ENCODE measurements at places on chromosomes 11 and 22.

DNA sequence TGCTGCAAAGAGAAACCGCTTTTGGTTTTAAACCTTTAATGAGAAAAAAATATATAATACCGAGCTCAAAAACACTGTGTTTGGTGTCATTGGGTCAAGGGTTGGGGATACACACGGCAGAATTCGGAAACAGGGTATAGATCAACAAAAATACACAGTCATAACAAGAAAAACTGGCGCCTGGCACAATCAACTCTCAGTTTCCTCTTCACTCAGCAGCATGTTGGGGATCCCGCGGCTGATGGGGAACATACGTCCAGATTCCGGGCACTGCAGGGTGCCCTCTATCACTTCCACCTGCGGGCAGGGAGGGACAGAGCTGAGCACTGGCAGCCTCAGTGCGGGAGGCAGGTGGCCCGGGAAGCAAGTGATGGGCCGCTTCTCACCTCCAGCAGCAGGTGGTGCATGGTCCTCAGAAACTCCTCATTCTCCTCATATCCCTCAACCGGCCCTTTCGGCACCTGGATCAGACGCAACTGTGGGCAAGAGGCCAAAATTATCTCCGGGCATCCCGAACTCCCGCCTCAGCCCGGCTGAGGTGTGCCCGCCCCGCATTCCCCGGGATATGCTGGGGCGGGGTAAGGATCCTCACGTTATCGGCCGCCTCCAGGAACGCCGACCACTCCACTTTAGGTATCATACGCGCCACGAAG is 561 bp downstream of the TRMT112 start:
- DNase-seq, result no peak

DNA sequence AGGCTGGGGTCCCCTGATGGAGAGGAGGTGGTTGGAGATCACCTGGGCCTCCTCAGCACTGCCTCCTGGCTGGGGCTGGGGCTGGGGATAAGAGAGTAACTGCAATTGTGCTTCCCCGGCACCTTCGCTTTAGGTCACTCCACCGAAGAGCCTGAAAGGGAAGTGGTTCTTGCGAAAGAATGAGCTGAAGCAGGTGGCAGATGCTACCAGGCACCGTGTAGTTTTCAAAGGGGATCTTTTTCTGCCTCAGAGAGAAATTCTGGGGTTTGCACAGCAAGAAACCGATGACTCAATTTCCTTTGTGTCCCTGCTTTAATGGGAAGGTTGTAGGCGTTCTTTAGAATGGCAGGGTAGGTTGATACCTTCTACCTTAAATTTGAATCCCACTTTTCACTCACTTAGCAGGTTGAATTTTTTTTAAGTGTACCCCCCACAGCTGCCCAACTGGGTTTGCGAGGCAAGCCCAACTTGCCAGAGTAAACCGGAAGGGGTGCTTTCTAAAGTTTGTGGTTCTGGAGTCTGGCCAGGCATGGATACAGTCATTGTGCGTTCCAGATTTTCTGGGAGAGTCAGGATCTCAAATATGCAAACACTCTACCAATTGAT is 5.3 kb downstream of the CD44 start:
- no peak for DNase-seq

DNA sequence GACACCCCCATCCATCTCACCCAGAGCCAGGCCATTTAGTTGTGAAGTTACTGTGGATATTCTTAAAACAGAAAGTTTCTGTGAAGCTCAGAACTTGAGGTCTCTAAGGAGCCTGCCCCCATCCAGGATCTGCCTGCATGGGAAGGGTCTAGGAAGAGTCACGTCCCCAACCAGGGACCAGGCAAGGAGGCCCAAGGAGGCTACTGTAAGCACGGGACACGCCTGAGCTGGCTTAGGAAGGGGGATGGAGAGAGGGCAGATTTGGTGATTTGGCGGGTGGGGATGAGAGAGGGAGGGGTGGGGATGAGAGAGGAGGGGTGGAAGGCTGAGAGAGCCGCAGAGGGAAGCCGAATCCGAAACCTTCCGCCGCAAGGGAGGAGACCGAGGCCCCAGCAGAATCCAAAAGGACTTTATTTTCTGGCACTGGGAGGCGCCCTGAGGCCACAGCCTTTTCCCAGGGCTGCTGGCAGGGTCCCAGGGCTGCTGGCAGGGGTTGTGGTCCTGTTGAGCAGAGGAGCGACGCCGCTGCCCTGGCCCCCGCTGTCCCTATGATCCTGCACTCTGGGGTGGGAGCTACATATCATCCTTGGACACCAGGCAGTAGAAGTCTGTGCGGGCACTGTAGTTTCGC is 9.4 kb downstream of the SIGIRR start:
- no peak for DNase-seq

DNA sequence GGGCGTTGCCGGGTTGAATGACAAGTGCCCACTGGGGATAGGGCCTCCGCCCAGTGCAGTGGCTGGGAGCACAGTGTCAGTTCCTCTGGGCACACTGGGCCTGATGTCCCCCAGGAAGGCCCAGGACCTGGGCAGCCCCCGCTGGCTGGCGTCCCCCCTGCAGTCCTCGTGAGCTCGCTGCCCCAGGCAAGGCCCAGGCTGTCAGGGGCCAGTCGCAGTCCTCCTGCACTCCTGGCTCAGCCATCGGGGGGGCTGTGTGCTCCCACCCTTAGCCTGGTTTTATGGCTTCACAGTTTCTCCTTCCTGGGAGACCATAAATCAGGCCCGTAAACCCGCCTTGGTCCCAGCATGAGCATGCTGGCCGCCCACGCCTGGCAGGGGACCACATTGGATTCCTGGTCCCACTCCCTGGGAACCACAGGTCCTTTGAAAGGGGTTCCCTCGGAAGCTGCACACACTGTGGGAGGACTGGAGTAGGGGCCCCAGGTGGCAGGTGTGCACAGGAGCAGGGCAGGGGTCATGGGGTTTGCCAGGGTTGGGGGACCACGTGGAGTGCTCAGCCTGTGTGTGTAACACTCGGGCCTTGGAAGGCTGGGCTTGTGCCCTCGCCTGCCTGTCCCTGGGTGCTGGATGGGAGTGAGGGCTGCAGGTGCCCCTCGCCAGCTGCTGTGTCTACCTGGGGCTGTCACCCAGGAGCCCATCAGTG is 113.6 kb downstream of the KCNQ1OT1 start:
- DNase-seq, result no peak

GRCh38 chr11:68213555-68214172 is 568 bp upstream of the KMT5B start:
- DNase-seq, result peak; percentile 30

GRCh38 chr22:42892571-42893316 is 35.7 kb upstream of the ARFGAP3 start:
- no peak for DNase-seq

GRCh38 chr11:95289378-95290101 is 58.5 kb upstream of the SESN3 start:
- no peak for DNase-seq

DNA sequence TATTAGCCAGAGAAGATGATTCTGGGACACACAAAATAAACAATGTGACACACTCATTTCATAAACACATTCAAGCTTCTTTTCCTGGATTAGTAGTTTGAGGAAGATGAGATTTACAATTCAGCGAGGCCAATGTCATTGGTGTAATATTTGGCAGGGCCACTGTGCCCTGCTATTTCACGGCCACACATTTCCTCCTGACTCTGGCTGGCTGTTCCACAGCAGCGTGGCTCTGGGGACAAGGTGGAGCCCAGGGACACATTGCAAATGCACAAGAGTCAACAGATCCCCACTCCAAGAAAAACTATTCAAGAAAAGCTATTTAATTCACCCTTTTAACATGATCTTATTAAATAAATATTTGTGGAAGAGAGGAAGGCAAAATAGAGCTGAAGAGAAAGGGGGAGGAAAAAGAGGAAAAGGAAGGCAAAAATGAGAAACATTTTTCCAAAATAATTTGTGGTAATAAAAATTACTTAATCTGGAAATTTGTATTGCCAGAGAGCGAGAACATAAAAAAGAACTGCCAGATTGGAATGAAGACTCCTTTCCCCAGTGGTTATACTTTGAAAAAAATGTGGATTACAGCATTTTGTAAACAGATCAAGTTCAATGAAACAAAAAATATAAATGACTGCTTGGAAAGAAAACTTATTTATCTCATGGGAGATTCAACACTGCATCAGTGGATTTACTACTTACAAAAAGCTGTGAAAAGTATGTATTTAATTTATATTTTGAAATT is 27.1 kb downstream of the NXPE2 start:
- DNase-seq, result no peak

DNA sequence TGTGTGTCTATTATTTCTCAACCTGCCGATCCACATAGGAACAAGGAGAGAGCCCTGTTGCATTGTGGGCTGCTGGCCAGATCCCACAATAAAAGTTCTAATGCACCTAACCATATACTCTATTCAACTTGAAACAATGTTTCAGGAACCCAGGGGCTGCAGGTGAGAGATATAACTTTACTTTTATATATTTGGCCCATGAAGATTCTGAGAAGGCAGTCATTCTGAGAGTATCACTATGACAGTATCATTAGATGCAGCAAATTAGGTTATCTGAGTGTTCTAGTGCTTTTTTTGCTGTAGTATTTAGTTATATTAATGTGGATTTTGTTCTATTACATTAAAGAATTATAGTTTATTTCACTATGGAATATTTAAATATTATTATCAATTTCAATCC is 655.1 kb upstream of the ARHGAP42 start:
- DNase-seq, result no peak

- no peak for DNase-seq
Measured at GRCh38 chr11:834371-835316, 1.9 kb downstream of the CD151 start.

- DNase-seq, result no peak
Measured at GRCh38 chr11:119686177-119686882, 42.7 kb downstream of the NECTIN1 start.

- no peak for DNase-seq
Measured at GRCh38 chr11:8225589-8226036, 38.1 kb downstream of the LMO1 start.

- no peak for DNase-seq
Measured at GRCh38 chr11:8586805-8587204, 7.2 kb downstream of the STK33 start.

- DNase-seq, result no peak
Measured at GRCh38 chr11:128359515-128359914, 227.8 kb downstream of the ETS1 start.

GRCh38 chr11:43582863-43583462 is 97.6 kb upstream of the HSD17B12 start:
- DNase-seq, result no peak

GRCh38 chr22:42156121-42156520 is 25.5 kb upstream of the CYP2D6 start:
- no peak for DNase-seq

- peak; percentile 69 for DNase-seq
Measured at GRCh38 chr11:130448416-130449309, at the start of gene ADAMTS15. Gene ADAMTS15, plus strand, starts transcription at chr11:130448645. Its CDS starts 329 bp downstream, at chr11:130448974.

GRCh38 chr11:118622376-118623268 is 15.2 kb downstream of the PHLDB1 start:
- no peak for DNase-seq

- DNase-seq, result no peak
Measured at GRCh38 chr11:90722552-90723190, 499.8 kb upstream of the CHORDC1 start.

- DNase-seq, result no peak
Measured at GRCh38 chr11:133992121-133992520, 35.4 kb upstream of the IGSF9B start.

- no peak for DNase-seq
Measured at GRCh38 chr11:78216571-78217287, 28.0 kb downstream of the USP35 start.

DNA sequence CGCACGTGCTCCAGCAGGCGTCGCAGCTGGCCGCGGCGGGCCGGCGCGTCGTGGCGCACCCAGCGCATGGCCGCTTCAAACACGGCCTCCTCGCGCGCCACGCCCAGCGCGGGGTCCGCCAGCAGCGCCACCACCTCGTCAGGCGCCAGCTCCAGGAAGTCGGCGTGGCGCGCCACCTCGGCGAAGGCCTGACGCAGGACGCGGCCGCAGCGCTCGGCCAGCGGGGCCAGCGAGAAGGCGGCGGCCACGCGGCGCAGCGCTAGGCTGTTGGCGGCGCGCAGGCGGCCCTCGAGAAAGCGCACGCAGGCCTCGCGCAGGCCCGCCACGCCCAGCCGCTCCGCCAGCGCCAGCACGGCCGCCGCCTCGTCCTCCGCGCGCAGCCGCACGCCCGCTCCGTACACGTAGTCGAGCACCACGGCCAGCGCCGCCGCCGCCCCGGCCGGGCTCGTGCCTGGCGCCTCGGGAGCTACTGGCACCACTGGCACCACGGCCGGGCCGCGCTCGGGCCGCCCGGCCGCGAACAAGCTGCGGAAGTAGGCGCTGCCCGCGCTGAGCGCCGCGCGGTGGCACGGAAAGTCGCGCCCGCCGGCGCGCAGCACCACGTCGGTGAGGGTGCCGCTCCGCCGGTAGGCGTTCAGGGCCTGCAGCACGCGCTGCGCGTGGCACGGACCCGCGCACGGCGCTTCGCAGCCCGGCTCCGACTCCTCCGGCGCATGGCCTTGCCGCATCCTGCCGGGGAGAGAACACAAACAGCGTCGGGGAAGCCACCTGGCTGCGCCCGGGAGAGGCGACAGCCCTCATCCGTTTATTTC is 2.9 kb downstream of the KLHL35 start:
- no peak for DNase-seq

DNA sequence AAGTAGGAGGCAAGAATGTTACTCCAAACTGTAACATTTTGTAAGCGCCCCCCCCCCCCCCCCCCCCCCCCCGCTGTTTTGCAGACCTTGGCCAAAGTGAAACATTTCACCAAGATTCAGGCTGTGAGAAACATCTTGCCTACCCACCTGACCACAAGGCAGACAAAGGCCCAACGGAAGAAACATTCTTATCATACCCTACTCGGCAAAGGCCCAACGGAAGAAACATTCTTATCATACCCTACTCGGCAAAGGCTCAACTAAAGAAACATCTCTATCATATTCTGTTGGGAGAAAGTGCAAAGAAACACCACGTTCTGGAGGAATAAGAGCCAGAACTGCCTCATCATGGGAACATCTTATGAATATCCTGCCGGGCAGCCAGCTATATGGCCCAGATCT is 117.1 kb downstream of the JRKL start:
- no peak for DNase-seq

DNA sequence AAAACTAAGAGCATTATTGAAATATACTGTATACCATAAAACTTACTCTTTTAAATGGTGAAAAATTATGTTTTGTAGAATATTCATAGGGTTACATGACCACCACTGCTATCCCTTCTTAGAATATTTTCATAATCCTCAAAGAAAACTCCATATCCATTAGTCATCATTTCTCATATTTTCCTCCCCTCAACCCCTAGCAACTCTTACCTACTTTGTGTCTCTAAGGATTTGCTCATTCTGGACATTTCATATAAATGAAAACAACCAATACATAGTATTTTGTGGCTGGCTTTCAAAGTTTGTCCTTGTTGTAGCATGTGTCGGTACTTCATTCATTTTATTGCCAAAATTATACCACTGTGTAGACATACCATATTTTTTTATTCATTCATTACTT is 863.8 kb downstream of the KCNA4 start:
- no peak for DNase-seq

GRCh38 chr11:122978299-122978620 is 3.4 kb downstream of the BSX start:
- DNase-seq, result no peak

GRCh38 chr11:104843150-104843836 is 55.0 kb downstream of the CASP12 start:
- no peak for DNase-seq
